HEK293T (cell line): ENCODE measurements at places on chromosomes 2 and 18.

GRCh38 chr18:57801761-57802212, 1.3 kb downstream of the ATP8B1 start:
- DNase-seq, result no peak

- no peak for DNase-seq
Observed at GRCh38 chr2:60936757-60937156, 55.4 kb downstream of the REL start.

- no peak for DNase-seq
Observed at GRCh38 chr18:901761-902160, 2.9 kb upstream of the ADCYAP1 start.

DNA sequence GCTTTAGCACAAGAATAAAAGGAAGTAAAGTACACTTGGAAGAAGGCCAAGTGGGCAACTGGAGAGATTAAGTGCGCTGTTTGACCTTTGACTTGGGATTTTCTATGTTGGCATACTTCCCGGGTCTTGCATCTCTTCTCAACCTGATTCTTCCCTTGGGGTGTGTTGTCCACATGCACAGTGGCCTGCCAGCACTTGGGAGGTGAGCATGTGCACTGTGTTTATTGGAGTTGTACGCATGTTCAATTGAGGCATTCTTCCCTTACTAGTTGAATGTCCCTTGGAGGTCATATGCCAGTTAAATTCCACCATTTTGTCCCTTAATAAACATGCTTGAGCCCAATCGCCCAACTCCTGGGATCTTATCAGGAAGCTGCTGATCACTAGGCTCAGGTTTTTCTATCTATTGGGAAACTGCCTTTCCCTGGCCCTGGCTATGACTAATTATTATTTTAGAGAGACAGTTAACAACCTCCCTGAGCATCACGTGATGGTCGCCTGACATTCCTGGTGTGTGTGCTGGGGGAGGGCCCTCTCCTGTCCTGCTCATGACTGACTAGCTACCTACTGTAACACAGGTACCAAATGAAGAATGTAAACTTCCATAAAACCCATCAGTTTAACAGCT, 62.5 kb upstream of the RAPGEF4 start:
- DNase-seq, result no peak

DNA sequence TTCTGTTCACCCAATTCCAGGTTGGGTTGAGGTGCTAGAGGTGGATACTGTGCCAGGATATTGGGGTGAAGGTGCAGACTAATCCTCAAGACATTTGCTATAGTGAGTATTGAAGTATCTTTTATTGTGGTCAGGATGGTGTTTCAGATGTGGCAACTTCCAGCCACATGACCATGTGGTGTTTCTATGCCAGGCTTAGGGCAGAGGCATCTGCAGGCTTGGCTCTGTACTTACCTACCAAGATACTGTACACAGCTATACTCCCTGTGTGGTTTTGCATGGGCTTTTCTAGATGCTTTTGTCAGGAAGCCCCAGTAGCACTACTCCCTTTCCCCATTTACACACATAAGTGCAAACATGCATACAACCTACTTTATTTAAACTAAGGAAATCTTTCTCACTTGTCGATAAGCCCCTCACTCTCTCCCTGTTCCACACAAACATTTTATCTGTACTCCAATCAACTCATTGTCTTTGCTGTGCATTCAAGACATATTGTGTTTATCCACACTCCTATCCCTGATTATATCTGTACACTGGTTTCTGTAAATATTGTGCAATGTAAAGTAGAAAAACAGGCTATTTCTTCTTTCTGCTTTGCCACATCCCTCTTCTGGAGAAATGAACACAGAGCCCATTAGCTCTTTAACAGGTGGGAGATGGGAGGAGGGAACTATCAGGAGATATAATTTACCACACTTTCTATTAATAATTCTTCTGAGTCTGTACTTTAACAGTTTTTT, 12.3 kb downstream of the ARL6IP6 start:
- no peak for DNase-seq

GRCh38 chr2:190408538-190409271, 550 bp downstream of the MFSD6 start:
- peak; percentile 45 for DNase-seq

DNA sequence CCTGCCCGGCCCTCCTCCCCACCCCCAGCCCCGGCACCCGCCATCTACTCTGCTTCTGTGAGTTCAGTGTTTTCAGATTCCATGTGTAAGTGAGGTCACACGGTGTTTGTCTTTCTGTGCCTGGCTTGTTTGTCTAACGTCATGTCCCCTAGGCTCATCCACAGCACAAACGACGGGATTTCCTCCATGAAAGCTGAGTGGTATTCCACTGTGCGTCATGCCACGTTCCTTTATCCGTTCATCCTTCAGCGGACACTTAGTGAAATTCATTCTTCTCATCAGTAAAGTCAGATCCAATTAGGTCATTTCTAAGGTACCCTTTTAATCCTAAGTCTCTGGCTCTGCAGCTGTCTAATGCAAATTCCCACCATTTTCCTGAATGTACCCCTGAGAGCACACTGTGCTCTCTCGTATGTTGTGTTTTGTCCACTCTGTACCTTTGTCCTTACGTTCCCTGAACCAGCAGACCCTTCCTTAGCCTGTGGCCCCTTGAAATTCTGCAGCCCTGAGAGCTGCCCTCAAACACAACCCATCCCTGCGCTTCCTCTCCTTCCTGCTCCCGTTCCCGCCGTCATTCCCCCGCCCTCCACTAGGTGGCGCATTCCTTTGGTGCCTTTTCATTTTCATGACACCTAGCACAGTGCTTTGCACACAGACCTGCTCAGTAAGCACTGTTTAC, 44.1 kb downstream of the TRAPPC12 start:
- DNase-seq, result peak; percentile 80

- no peak for DNase-seq
Observed at GRCh38 chr2:69833752-69834151, 4.3 kb downstream of the GMCL1 start.

DNA sequence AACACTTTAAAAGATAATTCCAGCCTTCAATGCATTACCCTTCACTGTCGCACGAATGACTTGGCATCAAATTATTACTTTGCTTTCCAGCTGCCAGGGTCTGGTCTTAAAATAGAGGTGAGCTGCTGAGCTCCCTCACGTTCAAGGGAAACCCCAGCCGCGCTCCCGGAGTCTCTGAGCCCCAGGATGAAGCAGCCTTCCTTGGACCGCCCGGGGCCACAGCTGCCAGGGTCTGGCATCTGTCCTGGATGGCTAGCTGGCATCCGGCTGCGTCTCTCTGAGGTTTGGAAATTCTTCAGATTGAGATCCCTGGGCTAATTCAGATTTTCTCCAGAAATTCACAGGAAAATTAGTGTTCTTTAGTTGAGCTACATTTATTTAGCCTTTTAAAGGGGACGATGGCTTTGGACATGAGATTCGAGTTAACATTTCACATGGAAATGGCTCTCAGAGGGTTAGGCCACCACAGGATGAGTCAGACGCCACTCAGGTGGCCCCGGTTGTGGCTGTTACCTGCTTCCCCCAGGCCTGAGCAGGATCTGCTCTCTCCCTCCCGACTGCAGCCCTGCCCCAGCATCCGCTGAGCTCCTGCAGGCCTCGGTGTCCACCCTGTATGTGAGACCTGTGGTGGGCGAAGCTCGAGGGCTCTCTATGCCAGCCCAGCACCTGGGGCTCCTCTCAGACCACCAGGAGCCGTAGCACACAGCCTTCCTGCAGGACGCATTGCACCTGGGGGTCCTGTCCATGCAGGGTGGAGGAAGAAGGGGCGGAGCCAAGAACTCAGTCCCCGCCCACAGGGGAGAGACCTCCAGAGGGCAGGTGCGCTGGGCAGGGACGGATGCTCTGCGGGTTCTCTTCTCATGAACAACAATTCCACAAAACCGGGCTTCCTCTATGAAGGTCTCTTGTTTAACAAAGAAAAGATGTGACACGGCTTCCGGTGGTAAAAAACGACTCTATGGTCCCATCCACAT, 255.5 kb downstream of the TWIST2 start:
- DNase-seq, result no peak

- no peak for DNase-seq
Observed at GRCh38 chr18:32040936-32041335, 22.3 kb downstream of the RNF125 start.

DNA sequence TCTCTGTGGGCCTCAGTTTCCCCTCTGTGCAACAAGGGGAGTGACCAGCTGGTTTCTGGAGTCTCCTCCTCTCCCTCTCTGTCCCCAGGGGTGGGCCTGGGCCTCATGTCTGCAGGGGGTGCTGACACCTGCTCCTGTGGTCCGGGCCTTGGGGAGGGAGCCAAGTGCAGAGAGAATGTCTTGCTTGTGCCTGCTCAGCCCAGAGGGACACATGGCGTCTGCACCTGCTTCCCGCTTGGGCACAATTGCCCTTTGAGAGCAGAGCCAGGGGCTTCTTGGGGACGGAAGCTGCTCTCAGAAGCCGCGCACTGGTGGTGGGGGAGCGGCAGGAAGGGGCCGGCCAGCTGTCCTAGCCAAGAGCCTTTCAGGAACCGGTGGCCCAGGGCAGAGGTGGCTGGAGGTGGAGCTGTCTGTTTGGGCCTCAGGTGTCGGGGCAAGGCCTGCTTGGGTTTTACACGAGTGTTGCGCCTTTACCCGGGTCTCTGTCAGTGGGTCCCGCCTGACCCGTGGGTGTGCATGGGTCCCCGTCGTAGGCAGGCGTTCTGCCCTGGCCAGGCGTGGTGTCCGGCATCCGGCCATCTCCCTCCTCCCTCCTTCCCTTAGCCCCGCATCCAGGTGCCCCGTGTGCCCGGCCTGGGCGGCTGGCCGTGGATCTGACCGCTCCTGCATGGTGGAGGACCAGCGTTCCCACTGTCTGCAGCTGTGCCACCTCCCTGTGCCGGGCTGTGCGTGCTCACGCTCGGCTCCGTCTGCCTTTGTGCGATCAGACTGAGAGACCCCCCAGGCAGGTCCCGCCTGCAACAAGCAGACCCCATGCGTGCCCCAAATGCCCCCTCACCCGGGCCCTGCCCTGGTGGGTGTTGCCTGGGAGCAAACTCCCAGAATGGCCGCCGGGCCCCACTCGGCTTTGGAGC, 4.0 kb downstream of the NEU4 start:
- DNase-seq, result no peak

GRCh38 chr2:170298115-170298514, 120.2 kb downstream of the MYO3B start:
- DNase-seq, result no peak

GRCh38 chr2:25314514-25315315, 27.0 kb downstream of the DNMT3A start:
- no peak for DNase-seq

DNA sequence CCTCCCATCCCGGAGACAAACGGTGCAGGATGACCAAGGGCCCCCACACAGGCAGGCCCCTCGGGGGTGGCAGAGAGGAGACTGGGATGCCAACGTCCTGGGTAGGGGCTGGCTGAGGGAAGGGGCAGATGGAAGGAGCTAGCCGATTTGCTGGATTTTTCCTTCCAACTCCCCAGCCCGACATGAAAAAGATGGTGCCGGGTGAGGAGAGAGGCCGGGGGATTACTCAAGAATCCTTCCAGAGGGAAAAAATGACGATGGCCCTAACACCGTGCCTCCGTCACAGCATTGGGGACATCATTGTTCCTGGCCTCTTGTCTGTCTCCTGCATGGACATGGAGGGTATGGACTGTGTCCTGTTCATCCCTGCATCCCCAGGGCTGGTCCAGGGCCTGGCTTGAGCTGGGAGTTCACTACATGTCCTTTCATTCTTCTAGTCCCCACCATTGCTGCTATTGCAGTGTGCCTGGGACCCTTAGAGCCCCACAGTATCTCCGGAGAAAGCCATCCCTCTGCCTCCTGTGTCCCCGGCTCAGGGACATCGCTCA, 217.7 kb downstream of the TNS1 start:
- DNase-seq, result no peak
